ENCODE measurements at places on chromosomes 3 and 15.

GRCh38 chr3:46660003-46660402 lies 33.5 kb downstream of the ALS2CL start:
- no peak for DNase-seq

DNA sequence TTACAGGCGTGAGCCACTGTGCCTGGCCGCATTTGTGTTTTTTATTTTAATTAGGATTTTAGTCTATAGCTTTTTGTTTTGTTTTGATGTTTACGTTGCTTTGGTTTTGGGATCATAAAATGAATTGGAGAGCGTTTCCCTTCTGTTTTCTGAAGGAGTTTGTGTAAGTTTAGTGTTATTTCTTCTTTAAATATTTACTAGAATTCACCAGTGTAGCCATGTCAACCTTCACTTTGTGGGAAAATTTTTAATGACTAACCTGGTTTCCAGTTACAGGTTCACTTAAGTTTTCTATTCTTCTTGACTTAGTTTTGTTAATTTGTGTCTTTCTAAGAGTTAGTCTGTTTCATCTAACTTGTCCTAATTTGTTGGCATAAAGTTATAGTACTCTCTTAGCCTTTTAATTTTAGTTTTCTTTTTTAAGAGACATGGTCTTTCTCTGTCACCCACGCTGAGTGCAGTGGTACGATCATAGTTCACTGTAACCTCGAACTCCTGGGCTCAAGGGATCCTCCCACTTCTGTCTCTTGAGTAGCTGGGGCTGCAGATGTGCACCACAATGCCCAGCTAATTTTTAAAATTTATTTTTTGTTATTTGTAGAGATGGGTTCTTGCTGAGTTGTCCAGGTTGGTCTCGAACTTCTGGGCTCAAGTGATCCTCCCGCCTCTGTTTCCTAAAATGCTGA lies 61.0 kb downstream of the CHD2 start:
- no peak for DNase-seq

DNA sequence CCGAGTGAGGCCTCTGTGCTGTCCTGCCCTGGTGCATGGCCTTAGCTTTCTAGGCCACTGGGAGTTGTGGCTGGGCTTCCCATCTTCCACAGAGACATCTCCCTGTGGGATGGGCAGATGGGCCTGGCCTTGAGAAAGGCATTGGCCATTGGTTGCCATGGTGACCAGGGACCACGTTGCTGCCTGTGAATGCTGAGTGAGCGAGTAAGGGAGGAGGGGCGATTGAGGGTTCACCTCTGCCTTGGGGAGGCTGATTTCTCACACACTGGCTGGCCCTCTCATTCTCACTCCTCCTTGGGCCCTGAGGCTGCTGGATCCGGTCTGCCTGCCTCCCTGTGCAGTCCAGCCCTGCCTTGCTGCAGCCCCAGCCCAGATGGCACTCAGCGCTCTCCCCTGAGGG lies 26.4 kb upstream of the DOCK3 start:
- no peak for DNase-seq

DNA sequence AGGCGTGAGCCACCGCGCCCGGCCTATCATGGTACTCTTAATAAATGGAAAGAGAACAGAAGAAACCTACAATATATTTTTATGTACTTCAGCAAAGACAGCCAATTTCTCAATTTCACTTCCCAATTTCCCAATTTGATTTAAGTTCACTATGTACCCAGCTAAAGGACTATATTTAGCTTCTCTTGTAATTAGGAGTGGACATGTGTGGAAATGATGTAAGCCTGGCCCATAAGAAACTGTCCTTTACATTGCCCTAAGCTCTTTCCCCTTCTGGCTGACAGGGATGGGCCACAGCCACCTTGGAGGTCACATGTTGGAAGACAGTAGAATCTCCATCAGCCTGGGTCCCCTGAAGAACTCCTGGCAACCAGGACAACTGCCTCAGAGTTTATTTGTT lies 6.2 kb downstream of the TMEM39A start:
- DNase-seq, result no peak

GRCh38 chr3:117719316-117719926 lies 1009.8 kb downstream of the TUSC7 start:
- DNase-seq, result no peak

DNA sequence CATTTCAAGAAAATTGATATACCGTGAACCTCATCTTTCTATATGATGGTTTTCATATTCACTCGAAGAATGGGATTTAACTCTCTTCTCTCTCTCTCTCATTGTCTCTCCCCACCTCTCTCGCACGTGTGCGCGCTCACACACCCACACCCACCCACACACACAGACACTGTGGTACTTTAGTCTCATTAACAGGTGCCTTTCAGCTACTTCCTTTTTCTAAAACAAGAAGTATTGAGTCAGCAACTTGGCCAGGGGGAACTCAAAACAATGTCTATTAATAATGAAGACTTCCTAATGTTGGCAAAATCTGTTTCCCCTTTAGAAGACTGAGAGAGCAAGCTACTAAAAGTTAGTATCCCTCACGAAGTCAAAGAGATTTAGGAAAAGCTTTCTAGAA lies 150.7 kb downstream of the TMCO5A start:
- DNase-seq, result no peak

GRCh38 chr3:195154793-195155535 lies 116.0 kb downstream of the XXYLT1 start:
- peak; percentile 37 for DNase-seq

- no peak for DNase-seq
Observed at GRCh38 chr3:1214933-1215332, 122.1 kb downstream of the CNTN6 start.

GRCh38 chr3:169303660-169304059 lies 359.9 kb downstream of the MECOM start:
- DNase-seq, result no peak

- no peak for DNase-seq
Observed at GRCh38 chr3:46393011-46393410, 13.9 kb downstream of the CCR5AS start.

GRCh38 chr3:125054449-125055329 lies 1.1 kb downstream of the HEG1 start:
- DNase-seq, result no peak

GRCh38 chr3:5115506-5116162 lies 6.5 kb upstream of the ARL8B start:
- no peak for DNase-seq

DNA sequence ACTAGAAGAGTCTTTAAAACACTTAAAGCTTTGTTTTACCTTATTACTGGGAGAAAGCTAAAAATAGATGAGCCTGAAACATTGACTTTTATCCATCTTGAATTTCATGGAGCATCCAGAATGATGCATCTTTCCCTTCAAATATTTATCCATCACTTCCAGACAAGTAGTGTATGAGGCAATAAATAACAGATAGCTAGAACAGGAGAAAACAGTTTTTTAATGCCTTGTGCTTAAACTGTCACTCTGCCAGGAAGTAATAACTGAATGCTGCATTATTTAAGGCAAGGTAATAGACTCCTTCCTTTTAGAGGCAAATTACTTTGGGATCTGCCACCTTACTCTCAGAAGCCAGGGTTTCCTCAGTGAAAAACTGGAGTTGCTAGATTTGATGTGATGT lies 225.8 kb upstream of the NAALADL2 start:
- no peak for DNase-seq

- no peak for DNase-seq
Observed at GRCh38 chr3:42492508-42493080, 9.8 kb upstream of the VIPR1 start.

- DNase-seq, result no peak
Observed at GRCh38 chr3:43001094-43001553, 22.0 kb downstream of the GASK1A start.

DNA sequence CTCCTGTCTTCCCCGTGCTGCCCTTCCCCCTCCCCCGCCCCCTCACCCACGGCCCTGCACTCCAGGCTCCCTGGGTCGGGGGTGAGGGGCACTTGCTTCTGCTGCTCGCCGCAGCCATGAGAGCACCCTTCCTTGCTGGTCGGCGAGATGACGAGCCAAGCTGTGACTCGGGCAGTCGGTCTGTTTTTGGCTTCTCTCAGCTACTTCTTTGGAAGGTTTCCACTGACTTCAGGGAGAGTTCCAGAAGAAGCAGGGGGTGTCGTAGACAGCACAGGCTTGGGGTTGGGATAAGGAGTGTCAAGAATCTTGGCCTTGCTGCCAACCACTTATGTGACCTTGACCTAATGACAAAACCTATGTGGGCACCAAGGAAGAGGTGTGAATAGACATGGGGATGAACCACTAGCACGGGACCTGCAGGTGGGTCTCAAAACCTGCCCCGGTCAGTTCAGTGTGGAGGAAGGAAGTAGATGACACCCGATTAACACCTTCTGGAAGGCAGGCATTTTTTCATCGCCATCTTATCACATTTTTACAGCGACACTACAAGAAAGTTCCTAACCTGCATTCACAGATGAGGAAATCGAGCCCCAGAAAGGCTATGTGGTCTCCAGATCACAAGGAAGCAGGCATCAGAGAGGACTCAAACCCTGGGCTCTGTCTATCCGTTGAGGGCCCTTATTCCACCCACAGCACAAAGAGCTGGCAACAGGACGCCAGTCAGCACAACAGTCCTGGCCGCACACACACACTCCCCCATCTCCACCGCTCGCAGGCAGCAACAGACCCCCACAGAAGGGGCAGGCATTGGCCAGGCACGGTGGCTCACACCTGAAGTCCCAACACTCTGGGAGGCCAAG lies 120.9 kb downstream of the LIPC start:
- no peak for DNase-seq

- DNase-seq, result no peak
Observed at GRCh38 chr3:146838221-146838620, 233.1 kb upstream of the PLSCR5 start.

GRCh38 chr3:49238274-49239127 lies 38.5 kb downstream of the C3orf62 start:
- DNase-seq, result no peak

DNA sequence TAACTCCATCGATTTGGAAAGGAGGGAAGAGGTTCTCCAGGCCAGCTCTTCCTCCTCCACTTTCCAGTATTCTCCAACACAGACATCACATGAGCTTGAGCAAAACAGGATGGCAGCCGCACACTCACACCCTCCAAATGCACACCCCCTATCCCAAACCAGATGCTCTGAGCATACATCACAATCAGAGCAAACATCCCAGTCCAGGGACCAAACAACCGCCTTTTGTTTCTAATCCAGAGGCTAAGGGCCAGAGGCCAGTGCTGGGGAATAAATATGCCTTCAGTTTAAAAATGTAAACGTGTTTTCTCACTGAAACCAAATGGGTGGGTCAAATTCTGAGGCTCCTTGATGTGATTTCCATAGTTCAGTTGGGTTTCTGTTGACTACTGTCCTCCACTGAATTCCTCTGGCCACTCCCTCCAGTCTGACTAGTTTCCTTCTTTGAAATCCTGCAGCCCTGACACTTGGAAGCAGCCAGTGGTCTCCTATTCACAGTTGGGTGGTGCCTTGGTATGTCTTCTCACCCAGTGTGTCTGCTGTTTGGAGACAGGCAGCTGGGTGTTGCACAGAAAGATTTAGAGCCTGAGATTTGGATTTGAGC lies 19.2 kb upstream of the MFGE8 start:
- DNase-seq, result no peak

DNA sequence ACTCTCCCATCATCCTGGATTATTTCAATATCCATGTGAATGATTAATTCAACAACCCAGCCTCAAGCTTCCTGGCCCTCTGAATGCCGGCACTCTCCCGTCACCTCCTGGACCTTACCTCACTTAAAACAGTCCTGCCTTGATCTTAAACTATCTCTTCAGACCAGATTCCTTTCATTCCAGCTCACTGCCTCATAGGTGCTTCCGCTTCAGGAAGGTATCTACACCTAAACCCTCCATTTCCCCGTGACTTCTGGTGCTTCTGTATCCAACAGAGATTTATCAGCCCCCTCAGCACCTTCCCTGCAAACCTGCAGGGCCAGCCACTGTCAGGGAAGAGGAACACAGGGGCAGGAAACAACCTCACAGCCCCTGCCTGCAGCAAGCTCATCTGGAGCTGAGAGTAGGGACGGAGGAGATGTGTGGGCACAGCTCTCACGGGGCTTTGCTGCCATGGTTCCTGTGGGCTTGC lies 98.9 kb upstream of the TJP1 start:
- DNase-seq, result no peak

GRCh38 chr15:35195649-35196048 lies 110.6 kb upstream of the NANOGP8 start:
- no peak for DNase-seq

GRCh38 chr3:115922681-115923347 lies 299.5 kb downstream of the GAP43 start:
- DNase-seq, result no peak

DNA sequence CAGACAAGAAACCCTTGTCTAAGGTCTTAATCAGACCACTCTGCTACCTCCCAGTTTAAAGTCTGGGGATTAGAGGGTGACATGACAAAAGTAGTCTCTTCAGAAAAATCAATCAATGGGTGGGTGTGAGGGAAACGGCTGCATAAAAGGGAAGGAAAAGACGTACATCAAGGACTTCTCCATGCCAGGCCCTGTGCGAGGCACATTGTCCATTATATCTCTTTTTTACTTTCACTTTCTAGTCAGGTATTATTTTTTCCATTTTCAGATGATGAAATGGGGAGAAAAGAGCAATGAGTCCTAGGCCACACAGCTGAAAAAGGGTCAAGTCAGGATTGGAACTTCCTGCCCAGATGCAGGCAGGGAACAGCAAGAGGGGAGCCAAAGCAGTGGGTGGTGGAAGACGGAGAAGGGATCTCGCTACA lies 4.6 kb upstream of the CX3CR1 start:
- no peak for DNase-seq

DNA sequence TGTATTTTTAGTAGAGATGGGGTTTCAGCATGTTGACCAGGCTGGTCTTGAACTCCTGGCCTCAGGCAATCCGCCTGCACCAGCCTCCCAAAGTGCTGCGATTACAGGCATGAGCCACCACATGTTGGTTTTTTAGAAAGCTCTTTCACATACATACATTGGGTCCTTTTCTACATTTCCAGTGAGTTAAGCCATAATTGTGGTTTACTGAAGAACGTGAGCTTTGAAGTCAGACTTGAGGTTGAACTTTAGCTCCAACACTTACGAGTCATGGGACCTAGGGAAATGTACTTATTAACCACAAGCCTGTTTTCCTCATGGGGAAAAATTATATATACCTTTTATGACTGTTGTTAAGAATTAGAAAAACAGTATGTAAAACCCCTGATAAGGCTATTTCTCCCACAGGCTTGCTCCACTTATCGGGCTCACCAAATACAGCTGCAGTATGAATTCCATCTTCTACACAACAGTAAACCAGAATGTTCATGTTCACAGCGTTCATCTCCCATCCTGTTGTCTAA lies 39.0 kb downstream of the GPR160 start:
- DNase-seq, result no peak

GRCh38 chr3:29932696-29933325 lies 651.9 kb downstream of the RBMS3 start:
- DNase-seq, result no peak

GRCh38 chr3:171254315-171254714 lies 205.9 kb downstream of the TNIK start:
- no peak for DNase-seq

- DNase-seq, result no peak
Observed at GRCh38 chr3:152834776-152835600, at the start of gene P2RY1. P2RY1 (plus strand) TSS chr3:152835131; CDS start chr3:152835783, 652 bp downstream.

DNA sequence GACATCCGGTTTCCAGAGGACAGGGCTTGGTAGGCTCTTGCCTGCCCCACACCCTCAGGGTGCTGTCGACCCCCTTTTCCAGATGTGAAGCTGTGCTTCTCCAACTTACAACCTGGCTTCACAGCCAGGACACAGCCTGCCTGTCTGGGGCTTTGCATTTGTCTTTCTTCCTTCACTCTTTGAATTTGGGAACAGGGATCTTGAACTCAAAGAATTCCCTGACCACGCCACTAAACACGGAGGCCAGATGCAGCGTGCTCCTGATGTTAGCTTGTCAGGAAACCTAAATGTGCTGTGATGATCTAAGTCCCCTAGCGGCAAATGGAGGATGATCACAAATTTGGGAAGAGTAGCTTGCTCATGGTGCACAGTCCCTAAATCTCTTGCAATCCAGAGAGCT lies 244.8 kb upstream of the RGMA start:
- no peak for DNase-seq
